ENCODE measurements at places on chromosomes 3 and 15.

- no peak for DNase-seq
Observed at GRCh38 chr3:160210341-160210740, 14.9 kb upstream of the C3orf80 start.

GRCh38 chr3:43616034-43616433 lies 5.8 kb downstream of the ANO10 start:
- no peak for DNase-seq

DNA sequence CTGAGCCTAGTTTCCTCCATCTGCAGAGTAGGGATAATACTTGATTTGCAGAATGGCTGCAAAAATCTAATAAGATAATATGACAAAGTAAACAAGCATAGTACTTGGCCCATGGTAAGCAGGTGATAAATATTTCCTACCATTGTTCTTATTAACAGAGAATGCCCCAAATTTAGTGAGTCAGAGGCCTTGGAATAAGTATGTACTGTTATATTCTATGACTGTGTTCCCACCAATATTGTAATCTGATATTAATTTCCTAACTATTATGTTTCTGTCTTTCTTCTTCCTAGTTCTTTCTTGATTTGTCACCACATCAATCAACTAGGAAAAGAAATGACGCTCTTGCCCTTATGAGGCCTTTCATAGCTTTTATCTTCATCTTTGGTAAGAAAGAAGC lies 178.4 kb upstream of the SLC2A2 start:
- no peak for DNase-seq

GRCh38 chr3:31713816-31714215 lies 181.1 kb downstream of the STT3B start:
- no peak for DNase-seq

Data from left ventricle myocardium superior (tissue), 1 donor.